Activated CD8-positive, alpha-beta memory T cell treated with anti-CD3 and anti-CD28 coated beads for 4 hours (primary cell): ENCODE measurements at places on chromosomes 12 and 14.

DNA sequence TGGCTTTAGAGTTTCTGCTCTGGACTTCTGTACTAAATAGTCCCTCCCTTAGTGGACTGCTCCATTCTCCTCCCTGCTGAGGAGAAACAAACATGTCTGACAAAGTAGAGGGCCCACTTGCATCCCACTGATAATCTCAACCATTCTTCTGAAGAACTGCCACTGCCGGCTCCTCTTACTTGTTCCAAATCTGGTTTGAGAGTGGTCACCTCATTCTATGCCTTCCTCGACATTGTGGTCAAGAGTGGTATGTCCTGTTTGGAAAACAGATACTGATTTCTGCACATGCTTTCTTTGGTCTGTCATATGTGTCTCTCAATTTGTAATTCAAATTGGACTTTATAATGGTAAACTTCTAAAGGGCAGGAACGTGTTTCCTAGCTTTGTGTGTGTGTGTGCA is 36.3 kb upstream of the PLEKHA5 start:
- no peak for DNase-seq

GRCh38 chr14:24135584-24135833 is 485 bp upstream of the PSME1 start:
- no peak for DNase-seq

- no peak for DNase-seq
Measured at GRCh38 chr12:11868027-11868426, 202.7 kb upstream of the BCL2L14 start.

DNA sequence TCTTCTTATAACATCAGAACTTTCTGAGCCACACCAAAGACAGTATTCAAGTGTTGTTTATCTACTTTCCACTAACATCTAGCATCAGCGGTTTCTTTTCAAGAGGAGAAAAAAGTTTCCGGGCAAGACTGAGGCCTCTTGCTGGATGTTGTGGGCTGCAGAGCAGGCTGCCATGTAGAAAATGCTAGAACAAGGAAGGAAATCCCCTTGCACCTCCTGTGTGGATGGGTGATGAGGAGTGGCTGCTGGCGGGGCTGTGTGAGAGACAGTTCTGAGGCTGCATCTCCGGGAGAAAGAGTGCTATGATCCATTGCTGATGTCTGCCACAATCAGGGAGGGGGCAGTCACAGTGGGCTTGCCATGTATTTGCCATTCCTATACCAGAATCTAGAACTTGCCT is 37.8 kb upstream of the PPP1CC start:
- no peak for DNase-seq

DNA sequence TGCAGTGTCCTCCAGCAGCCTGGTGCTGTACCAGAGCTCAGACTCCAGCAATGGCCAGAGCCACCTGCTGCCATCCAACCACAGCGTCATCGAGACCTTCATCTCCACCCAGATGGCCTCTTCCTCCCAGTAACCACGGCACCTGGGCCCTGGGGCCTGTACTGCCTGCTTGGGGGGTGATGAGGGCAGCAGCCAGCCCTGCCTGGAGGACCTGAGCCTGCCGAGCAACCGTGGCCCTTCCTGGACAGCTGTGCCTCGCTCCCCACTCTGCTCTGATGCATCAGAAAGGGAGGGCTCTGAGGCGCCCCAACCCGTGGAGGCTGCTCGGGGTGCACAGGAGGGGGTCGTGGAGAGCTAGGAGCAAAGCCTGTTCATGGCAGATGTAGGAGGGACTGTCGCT is 15.2 kb downstream of the C12orf43 start:
- no peak for DNase-seq

GRCh38 chr12:33575346-33575745 is 135.7 kb upstream of the SYT10 start:
- DNase-seq: no peak

GRCh38 chr14:101129521-101130167 is 226.1 kb upstream of the RTL1 start:
- no peak for DNase-seq

- DNase-seq: no peak
Measured at GRCh38 chr12:132418393-132418925, 71.5 kb upstream of the FBRSL1 start.

- DNase-seq: no peak
Measured at GRCh38 chr14:71668186-71668912, 263.9 kb upstream of the RGS6 start.

GRCh38 chr12:97748298-97748697 is 285.7 kb downstream of the RMST start:
- DNase-seq: no peak

DNA sequence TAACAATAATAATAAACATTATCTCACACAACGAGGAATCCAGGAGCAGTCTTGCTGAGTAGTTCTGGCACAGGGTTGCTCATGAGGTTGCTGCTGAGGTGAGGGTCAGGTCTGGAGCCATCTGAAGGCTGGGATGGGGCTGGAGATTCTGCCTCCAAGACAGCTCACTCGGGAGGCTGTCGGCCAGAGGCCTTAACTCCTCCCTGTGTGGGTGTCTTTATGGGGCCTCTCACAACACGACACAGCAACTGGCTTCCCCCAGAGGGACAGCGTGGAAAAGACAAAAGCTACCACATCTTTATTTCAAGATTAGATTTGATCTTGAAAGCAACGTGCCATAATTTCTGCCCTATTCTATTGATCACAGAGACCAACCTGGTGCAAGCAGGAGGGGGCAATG is 7.2 kb upstream of the CD4 start:
- no peak for DNase-seq

DNA sequence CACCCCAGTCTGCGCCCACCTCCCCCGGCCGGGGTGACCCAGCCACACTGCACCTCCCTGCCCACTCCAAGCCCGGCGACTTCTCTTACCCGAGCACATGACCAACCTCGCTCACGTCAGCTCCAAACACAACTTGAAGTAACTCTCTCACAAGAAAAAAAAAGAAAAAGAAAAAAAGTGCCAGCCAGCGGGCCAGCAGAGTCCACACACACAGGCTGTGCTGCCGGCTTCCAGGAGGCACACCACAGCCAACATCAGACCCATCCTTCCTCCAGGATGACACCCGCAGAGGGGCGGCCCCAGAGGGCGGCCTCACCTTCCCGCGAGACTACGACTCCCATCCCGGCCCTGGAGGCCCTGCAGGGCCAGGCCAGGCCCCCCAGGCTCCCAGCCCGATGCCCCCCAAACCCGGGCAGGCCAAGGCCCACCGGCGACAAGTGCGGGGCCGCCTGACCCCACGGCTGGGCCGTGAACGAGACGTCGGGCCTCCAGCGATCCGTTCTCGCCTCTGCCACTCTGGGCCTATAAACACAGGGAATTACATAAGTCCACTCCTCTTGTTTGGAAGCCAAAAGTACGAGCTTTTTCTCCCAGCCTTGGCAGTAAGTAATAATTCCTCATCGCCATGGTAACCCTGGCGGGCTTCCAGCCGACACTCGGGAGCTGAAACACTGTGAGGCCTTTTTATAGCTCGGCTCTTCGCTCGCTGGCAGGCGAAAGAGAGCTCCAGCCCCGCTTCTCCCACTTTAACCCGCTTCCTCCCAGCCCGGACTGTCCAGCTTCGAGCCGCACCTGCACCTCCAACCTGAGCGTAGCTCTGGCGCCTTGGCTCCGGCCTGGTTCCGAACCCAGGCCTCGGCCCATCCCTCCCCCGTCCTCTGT is 49.1 kb downstream of the NCOR2 start:
- no peak for DNase-seq

GRCh38 chr12:83378186-83378727 is 691.6 kb downstream of the TMTC2 start:
- no peak for DNase-seq

- DNase-seq: peak; percentile 58
Measured at GRCh38 chr12:57243521-57244311, 7.3 kb downstream of the STAC3 start.

- DNase-seq: no peak
Measured at GRCh38 chr12:39145175-39145999, 240.0 kb upstream of the CPNE8 start.

- DNase-seq: no peak
Measured at GRCh38 chr12:97038834-97039233, 131.8 kb downstream of the NEDD1 start.

- no peak for DNase-seq
Measured at GRCh38 chr12:229441-230191, 15.7 kb upstream of the SLC6A12 start.

DNA sequence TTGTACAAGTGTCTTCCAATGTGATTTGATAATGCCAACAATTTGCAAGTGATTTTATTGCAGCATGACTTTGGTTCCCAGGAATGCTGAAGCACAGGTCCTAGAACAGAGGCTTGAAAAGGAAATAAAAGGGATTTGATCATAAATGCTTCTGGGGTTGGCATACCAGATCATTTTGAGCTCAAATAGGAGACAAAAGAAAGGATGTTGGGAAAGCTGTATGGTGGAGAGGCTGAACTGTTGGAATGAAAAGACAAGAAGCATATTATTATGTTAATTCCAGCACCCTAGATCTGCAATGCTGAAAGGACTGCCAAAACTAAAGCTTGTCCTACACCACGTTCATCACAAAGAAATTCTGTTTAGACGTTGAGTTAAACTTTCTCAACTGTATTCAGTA is 143.1 kb downstream of the BICD1 start:
- no peak for DNase-seq

DNA sequence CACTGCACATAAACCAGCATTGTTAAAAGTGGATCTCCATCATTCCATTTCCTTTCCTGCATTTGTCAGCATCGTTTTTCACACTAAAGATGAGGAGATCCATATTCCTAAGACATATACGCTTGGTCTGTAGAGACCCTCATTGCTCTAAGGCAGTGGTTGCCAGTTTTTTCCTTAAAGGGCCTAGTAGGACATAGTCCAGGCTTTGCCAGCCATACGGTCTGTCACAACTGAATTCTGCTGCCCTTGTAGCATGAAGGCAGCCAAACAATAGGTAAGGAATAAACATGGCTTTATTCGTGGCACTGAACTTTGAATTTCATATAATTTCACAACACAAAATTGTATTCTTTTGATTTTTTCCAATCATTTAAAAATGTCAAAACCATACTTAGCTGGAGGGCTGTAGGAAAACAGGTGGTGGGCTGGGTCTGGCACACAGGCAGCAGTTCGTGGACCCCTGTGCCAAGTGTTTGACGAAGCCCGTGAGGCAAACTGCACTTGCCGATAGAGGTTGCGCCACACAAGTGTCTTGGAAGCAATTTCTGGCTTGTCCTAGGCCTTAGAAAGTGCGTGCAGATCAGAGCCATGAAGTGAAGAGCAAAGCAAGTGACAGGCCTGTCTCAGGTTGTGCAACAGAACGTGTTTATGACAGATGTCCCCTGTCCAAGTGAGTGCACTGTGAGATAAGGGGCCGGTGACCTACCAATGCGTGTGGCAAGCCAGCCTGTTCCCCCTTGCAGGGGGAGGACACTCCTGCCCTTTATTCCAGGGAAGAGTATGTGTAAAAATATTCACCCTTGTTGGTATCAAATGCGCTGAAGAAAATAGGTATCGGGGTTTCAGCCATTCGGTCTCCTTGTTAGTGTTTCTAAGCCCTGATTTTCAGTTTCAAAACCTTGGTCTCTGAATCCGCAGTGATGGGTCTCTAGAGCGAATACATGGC is 916 bp upstream of the CHPT1 start:
- no peak for DNase-seq

- DNase-seq: no peak
Measured at GRCh38 chr12:119689935-119690500, 22.1 kb downstream of the PRKAB1 start.

DNA sequence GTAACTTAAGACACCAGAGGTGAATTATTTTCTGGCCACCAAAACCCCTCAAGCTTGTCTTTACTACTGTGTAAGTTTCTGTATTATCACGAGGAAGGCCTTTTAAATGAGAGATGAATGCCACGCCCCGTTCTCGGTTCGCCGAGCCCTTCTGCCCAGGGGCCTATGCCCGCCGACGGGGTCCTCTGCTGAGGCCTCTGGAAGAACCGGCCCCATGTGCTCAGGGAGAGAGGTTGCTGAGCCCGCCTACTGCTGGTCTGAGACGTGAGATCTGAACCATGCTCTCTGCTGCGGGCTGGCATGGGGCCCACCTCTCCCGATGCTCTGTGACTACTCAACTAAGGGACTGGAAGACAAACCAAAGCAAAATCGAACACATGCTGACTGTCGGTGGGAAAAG is 21.0 kb downstream of the AMN start:
- no peak for DNase-seq

DNA sequence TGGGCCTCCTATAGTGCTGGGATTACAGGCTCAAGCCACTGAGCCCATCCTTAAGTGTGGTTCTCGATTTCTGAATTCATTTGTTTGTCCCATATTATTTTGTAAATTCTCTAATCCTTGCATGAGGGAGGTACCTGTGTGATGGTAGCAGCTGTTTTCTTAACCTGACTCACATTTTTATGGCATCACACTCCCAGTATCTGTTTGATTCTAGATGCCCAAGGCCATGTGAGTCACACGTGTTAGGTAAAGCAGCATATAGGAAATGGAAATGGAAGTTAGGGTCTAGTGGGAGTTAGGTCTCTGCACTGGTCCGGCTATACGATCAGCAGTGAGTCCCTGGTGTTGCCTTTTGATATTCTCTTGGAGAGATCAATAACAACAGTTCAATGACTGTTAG is 198.1 kb downstream of the ERC1 start:
- no peak for DNase-seq

- no peak for DNase-seq
Measured at GRCh38 chr12:57340104-57340503, 89.1 kb upstream of the STAC3 start.

DNA sequence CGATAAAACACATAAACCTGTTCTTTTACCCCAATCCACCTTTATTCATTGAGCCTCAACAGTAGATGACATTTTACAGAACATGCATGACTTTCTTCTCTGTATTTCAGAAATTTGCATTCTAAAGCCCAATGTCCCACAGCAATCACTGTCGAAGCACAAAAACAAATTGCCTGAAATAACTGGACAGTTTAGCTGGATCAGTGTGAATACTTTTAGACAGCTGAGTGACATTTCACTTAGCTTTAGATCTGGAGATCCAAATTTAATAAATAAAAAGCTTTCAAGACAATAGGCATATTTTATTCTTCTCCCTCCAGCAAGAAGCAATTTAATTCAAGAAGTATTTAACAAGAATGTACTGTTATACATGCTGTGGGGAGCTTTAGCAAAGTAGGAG is 109.1 kb upstream of the FSCB start:
- DNase-seq: no peak

DNA sequence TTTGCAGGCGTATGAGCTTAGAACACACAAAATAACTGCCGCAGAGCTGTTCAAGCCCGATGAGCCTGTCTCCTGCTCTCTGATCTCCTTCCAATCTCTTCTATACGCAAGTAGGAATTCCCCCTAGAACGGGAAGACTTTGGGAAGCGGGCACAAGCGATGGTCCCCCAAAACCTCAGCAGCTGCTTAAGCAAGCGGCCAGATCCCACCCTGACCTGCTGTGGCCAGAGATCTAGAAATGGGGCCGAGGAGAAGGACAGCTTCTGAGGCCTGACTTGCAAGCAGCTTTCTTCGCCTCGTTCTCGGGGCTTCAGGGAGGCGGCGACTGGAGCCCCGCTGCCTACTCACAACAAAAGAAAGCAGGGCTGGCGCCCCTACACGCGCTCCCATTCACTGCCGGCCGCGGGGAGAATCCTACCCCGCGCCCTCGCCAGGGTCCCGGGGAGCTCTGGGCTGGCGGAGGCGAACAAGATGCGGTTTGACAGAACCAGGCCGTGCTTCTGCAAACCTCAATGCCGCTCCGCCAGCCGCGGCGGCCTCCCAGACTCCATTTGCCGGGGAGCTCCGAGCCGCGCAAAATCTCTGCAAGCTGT is 922 bp downstream of the TBX5 start:
- no peak for DNase-seq

- DNase-seq: no peak
Measured at GRCh38 chr14:28983279-28983678, 216.7 kb downstream of the FOXG1 start.

- no peak for DNase-seq
Measured at GRCh38 chr12:6827982-6828780, at the start of gene P3H3. TSS of gene P3H3 (plus strand) at chr12:6828407. CDS start at chr12:6828441, 34 bp downstream.
